ENCODE measurements at places on chromosomes 2 and 18.

DNA sequence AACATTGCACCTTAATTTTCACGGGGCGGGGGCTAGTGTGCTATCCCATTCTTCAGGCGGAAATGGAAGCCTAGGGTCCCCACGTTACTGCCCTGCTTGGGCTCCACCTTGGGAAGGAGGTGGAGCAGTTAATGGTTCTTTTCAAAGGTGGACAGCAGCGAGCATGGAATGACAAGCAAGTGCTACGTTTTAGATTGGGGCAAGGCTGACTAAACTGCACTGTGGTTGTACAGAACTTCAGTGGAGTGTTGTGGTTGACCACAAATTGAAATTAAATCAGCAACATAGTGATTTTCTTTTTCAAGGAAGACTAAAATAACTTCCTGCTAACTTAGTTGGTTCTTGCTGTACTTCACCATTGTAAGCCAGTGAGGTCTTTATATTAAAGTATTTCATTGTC lies 47.0 kb downstream of the CHRNA1 start:
- DNase-seq: no peak

- DNase-seq: no peak
These were observed 46.3 kb downstream of the CDC42EP3 start for GRCh38 chr2:37625156-37625555.

DNA sequence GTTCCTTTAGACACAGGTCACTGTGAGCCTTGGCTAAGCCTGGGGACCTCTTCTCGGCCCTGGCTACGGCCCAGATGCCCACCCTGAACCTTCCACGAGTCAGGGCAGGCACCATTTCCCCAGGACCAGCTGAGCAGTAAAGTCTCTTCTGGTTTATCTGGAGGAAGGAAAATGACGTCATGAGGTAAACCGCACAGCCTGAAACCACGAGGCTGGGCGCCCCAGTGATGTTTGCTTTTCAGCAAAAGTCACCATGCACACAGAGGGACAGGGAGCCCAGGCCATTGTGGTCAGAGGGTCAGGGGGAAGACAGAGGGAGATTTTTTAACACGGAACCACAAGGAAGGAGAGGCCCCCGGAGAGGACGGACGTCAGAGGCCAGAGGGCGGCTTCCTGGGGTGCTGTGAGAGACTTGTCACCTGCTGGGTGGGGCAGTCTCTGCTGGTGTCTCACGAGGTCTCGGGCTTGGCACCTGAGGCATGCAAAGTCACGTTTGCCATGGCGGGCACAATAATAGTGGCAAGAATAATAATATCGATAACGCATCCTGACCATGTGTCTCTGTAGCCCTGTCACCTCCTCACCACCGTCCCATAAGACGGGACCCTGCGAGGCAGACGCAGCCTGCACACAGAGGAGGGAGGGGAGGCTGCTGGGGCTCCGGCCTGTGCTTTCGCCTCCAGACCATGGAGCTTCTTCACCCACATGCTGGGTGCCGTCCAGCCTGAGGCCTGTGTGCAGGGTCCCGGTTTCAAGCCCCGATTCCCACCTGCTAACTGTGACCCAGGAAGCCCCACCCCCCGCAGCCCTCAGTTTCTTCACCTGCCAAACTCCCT lies 33.2 kb upstream of the FOSL2 start:
- peak; percentile 58 for DNase-seq

- no peak for DNase-seq
These were observed 44.3 kb upstream of the FIGN start for GRCh38 chr2:163779970-163780597.

DNA sequence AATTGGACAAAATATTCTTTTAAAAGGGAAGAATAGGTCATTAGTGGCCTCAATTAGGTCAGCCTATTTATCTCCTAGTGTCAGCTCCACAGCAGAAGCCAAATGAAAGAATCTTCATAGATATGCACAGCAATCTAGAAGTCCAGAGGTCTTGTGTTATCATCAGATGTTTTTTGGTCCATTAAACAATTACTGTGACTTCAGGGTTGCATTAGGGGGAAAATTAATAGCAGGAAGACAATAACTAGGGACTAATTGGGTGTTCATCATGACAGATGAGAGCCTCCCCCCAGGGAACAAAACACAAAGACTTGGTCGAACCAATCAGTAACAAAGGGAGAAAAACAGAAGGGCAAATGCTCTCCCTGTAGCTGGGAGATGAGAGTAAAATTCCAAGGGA lies 264.7 kb downstream of the PTH2R start:
- no peak for DNase-seq

- no peak for DNase-seq
These were observed 56.3 kb upstream of the GULP1 start for GRCh38 chr2:188235364-188235763.

Data from stimulated activated CD4-positive, alpha-beta T cell treated with anti-CD3 and anti-CD28 coated beads, Interleukin-4, amount 100 ng/mL, for 1 hour (primary cell).